ENCODE measurements at places on chromosomes 16 and 17.

GRCh38 chr16:4015275-4016004 is 100.8 kb downstream of the ADCY9 start:
- DNase-seq, result no peak

DNA sequence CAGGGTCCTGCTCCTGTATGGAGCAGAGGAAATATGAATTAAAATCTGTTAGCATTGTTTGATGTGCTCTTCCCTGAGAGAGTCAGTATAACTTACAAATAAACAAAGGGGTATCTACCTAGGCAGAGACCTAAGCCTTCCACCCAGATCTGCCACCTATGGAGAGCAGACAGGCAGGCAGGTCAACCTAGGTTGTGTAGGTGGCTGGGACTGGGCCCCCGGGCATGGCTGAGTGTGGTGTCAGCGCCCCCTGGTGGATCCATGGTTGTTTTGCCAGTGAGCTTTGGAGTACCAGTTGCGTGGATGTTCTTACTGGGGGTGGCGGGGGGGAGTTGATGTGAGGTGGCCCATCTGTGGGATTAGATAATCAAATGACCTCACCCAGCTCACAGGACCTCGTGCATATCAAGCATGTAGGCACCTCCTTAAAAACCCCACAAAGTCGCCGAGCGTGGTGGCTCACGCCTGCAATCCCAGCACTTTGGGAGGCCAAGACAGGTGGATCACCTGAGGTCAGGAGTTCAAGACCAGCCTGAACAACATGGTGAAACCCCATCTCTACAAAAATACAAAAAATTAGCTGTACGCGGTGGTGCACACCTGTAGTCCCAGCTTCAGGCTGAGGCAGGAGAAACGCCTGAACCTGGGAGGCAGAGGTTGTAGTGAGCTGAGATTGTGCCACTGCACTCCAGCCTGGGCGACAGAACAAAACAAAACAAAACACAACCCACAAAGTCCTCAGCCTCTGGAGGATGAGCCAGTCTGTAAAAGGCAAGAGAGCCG is 17.6 kb downstream of the DUS2 start:
- peak; percentile 24 for DNase-seq

- no peak for DNase-seq
Measured at GRCh38 chr16:47774661-47775060, 313.5 kb downstream of the PHKB start.

DNA sequence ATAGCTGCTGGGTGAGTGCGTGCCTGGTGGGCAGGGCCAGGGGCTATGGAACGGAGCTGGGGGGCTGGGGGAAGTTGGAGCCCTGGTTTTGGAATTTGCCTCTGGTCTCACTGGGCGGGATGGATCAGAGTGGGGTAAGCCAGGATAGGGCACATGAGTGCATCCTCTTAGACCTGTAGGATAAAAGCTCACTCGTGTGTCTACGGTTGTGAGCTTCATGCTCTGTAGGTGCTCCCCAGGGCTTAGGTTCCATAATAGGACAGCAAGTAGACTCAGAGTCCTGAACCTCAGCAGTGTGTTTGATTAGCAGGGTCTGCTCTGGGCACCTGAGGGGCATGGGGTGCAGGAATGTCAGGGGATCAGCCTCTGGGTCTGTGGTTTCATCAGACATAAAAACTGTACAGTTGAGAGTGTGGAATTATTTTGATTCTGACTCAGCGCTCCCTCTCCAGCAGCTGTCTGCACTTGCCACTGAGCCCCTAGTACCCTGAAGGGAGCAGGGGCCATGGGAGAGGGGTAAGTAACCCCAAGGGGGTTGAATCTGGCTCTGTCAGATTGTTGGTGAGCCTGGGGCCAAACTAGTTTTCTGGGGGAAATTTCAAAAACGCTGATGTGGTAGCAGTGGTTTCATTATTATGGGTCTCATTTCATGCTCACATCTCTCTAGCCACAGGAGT is 84.2 kb upstream of the LGALS9 start:
- DNase-seq, result no peak

GRCh38 chr16:473046-474043 is 47.9 kb downstream of the RAB11FIP3 start:
- DNase-seq, result no peak

- DNase-seq, result no peak
Measured at GRCh38 chr16:28549301-28549899, 4.3 kb upstream of the SGF29 start.

- DNase-seq, result no peak
Measured at GRCh38 chr16:89969741-89970410, 21.3 kb downstream of the DEF8 start.

Data from astrocyte of the cerebellum (primary cell).